ENCODE measurements at places on chromosomes 6 and 20.

GRCh38 chr6:38567436-38567835, 72.3 kb downstream of the BTBD9 start:
- no peak for DNase-seq

- no peak for DNase-seq
These were observed 48.1 kb downstream of the NKX2-2 start for GRCh38 chr20:21465799-21466198.

GRCh38 chr6:108476847-108477430, 83.8 kb upstream of the FOXO3 start:
- DNase-seq: no peak

DNA sequence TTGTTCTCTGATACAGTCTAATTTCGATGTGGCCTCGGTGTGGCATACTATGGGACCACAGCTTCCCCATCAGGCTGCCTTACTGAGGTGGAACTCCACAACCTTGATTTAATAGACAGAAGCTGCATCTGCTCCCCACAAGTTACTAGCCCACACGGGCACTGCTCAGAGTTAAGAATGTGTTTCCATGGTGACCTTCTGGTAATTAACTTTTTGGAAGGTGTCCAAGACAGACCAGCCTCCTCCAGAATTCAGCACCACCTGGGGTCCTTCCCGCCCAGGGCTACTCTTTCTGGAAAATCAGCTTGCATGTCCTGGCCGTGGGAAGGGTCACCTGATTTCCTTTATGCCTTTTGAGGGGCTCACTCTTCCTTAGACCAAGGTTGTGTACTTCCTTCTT, 48.7 kb upstream of the CDH4 start:
- no peak for DNase-seq

- no peak for DNase-seq
These were observed 12.1 kb upstream of the C20orf203 start for GRCh38 chr20:32685541-32686529.

GRCh38 chr6:41463062-41463930, 82.9 kb upstream of the FOXP4 start:
- DNase-seq: no peak

DNA sequence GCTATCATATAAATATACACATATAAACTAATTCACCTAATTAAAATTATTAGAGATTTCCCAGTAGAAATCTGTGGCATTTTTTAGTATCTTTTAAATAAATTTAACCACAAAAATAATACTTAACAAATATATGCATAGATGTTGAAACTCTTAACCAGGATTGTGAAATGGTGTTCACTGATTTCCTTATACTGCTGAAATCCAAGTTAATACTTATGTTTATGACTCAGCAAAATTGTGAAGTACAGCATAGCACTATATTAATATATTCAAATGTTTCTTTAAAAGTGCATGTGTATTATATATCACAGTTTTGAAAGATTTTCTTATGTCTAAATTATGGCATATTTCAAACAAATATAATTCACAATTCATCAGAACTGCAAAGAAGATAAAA, 328.2 kb upstream of the MANEA start:
- no peak for DNase-seq

- DNase-seq: no peak
These were observed 21.6 kb downstream of the RREB1 start for GRCh38 chr6:7129360-7129759.

DNA sequence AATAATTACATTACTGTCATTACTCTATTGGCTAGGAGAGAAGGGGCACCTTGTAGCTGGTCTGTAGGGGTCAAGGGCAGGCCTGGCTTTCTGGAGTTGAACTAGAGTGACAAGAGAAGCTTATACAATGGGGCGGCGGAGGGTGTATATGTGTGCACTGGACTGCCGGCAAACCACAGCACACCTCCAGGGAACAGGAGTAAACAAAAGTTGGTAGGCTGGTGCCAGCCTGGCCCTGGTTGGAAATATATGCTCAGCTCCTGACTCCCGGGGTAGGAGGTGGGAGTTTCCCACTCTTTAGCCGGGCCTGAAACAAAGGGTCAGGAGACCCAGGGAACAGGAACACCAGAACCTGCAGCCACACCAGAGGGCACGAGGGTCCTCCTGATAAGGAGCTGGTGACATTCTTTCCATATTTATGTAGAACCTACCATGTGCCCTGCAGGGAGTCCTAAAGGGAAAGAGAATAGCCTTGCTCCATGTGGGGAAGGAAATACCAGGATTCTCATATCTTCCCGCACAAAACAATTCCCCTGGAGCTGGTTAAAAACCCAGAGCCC, 5.1 kb downstream of the C6orf132 start:
- DNase-seq: no peak

DNA sequence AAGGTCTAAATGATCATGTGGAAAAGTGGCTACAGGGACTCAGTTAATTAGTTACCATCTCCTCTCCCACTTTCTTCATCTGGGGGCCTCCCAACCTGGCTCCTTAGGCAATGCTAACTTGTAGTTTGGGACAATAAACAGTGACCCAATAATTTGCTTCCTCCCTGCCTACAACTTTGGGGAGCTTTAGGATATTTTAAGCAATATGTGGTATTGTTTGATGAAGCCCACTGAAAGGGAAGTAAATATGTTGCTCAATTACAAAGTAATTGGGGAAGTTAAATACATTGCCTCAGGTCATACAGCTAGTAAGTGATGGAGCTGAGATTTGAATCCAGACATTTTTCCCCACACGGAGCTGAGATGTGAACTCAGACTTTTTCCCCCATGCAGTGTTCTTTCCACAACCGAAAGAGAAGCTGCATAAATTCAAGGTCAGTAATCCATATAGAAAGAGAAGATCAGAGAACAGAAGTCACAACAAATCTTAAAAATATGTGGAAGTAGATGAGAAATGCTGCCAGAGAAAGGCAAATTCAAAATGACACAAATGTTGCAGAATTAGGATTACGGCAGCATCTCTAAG, 26.6 kb downstream of the ZHX3 start:
- DNase-seq: no peak

DNA sequence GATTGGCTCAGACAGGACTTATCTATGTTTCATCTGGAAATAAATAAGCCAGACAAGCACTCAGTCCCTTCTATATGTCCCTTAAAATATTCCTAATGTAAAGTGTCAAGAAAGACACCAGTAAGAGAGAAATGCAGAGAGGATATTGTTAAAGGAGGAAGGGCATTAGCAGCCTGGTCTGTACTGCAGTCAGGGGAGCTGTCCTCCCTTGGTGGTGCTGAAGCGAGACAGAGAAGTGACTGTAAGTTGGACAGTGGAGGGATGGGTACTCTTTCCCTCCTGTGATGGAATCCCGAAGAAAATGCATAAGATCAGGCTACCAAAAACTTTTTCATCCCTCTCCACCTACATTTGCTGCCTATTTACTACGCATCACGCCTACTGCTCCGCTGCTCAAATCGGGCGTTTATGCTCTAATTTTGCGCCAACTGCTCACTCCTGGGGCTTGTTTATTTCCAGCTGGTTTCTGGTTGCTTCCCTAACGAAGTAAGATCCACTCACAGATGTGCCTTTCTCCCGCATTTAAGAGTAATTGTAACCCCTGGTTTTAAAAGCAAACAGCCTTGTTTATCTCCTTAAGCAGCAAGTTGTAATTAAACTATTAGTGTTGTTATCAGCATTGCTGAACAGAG, 35.2 kb downstream of the PHACTR1 start:
- no peak for DNase-seq

GRCh38 chr6:139536751-139537617, 162.5 kb upstream of the CITED2 start:
- no peak for DNase-seq

DNA sequence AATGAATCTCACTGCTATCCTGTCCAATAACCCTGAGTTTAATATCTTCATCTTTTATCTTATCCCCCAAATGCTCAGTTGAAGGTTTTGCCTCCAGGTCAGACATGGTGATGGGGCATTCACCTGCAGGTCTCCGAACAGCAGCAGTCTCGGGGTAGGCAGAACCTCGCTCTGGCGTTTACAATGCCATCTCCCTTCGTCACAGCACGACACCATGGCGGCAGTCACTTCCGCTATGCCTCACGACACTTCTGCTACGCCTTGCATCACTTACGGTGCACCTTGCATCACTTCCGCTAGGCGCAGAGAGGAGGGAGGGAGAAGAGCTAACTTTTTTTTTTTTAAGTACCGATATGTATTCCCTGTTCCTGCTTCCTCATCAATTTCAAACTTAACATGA, 194.9 kb downstream of the BCAS1 start:
- no peak for DNase-seq

DNA sequence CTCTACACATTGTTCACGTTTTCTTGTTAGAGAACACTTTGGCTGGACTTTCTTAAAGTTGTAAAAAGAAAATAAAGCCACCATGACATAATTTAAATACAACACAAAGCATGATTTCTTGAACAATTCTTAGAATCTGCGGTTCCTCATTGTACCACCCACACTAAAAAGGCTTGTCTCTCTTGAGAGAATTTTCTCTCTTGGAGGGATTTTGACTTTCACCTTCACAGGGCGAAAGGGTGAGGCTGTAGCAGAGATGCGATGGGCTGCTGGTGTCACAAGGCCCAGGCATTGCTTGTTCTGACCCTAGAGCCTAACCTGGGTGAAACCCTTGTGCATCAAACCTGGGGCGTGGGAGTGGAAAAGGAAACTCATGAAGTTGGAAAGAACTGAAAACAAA, 122.7 kb upstream of the RIPOR2 start:
- DNase-seq: no peak

DNA sequence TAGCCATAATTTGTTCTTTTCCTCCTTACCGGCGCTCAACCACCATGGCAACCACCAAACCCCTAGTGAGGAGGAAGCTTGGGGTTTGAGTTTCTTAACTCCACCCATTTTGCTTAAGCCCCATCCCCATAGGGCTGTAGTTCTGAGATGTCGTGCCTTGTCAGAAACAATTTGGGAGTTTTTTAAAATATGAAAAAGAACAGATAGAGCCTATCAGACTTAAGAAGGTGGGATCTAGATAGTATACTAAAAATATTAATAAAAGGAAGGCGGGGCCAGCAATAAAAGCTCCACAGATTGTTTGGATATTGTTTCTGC, 5.6 kb downstream of the BRD2 start:
- no peak for DNase-seq

GRCh38 chr20:59804347-59804746, 129.1 kb downstream of the SYCP2 start:
- DNase-seq: no peak

- DNase-seq: no peak
These were observed 39.7 kb downstream of the RIPOR3 start for GRCh38 chr20:50651676-50652075.

DNA sequence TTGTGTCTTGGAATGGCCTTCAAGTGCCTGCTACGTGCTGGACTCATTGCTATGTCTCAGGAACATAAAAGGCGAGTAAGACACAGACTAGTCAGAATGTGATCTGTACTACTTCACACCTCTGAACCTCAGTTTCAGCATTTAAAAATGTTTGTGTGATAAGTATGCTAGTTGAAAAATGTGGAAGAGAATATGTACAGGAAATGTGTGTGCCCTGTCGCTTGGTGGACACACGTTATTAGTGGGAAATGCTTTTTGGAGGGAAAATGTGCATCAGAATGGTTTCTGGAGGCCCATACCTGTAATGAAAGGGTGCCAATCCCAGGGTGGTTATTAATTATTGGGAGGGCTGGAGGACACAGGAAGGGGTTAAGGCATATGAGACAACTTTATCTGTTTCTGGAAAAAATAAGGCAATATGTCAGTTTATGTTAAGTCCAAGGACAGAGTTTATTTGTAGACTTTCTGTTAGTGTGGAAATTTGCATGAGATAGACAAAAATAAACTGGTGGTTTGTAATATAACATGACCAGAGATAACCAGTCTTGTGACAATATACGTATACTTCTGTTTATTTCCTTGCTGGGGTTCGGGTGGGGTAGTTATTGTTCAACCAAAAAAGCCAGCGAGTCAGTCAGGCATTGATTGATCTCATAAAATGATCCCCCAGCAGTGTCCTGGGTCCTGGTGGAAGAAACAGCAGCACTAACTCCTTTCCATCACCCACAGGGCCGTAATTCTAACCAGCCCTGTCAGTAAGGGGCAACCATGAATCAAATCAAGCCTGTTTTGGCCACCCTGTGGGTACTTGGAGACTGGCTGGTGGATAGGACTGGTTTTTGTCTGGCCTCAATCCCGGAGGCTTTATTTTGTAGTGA, 117.9 kb downstream of the JARID2 start:
- no peak for DNase-seq

- DNase-seq: no peak
These were observed 1.2 kb downstream of the ACSS1 start for GRCh38 chr20:25056690-25057233.

DNA sequence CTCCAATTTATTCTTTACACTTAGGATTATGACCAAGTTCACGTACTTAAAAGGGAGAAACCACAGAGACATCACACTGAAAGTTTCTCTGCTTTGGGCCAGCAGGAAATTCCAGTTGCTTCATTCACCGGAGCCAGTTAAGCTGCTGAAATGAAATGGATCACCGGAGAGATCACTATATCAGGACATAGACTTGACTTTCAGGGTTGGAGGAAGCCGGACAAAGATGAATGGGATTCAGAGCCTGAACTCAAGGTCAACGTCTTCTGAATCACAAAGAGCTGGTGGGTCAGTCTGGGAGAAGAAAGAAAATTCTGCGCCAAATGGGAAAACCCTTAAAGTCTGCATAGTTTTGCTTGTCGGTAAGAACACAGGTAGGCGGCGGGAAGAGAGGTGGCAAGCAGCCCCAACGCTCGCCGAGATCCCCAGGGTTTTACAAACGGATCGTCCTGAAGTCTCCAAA, 81.9 kb upstream of the CCDC28A start:
- DNase-seq: no peak

DNA sequence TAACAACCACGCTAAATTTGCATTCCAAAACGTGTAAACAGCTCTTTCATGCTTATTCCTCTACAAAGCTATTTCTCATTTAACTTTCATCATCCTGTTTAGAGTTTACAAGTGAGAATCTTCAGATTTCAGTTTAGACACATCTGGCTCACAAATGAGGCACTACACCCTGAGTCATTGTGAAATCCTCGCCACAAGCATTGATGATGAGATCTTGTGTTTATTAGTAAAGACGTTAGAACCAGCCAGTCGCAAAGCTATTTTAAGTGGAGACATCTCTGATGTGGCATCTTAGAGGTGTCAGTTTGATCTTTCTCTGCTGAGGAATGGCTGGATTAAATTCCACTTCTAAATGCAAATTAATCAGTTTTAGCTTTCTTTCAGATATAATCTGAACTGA, 8.3 kb upstream of the ISM1 start:
- DNase-seq: no peak

- DNase-seq: no peak
These were observed 958 bp downstream of the SERPINB1 start for GRCh38 chr6:2840749-2841061.

- no peak for DNase-seq
These were observed 370.7 kb upstream of the TSHZ2 start for GRCh38 chr20:52601295-52601971.

GRCh38 chr6:18432180-18432579, 45.0 kb downstream of the RNF144B start:
- no peak for DNase-seq

- no peak for DNase-seq
These were observed 61.4 kb downstream of the SCAND1 start for GRCh38 chr20:35892871-35893270.

DNA sequence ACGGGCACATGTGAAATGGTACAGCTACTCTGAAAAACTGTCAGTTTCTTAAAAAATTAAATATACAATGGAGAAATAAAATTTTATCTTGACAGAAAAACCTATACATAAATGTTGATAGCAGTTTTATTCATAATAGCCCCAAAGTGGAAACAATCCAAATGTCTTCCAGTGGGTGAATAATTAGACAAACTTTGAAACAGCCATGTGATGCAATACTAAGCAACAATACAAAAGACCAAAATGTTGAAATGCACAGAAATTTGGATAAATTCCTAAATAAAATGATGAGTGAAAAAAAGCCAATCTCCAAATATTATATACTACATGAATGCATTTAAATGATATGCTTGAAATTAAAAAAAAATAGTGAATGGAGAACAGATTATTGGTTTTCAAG, 523.1 kb downstream of the HTR1B start:
- DNase-seq: no peak

Data from stimulated activated CD8-positive, alpha-beta memory T cell treated with anti-CD3 and anti-CD28 coated beads, Interleukin-4, amount 100 ng/mL, for 4 hours (primary cell).